CD4-positive, alpha-beta T cell treated with Interleukin-4 for 1 hour (primary cell): ENCODE measurements at places on chromosomes 6 and 20.

DNA sequence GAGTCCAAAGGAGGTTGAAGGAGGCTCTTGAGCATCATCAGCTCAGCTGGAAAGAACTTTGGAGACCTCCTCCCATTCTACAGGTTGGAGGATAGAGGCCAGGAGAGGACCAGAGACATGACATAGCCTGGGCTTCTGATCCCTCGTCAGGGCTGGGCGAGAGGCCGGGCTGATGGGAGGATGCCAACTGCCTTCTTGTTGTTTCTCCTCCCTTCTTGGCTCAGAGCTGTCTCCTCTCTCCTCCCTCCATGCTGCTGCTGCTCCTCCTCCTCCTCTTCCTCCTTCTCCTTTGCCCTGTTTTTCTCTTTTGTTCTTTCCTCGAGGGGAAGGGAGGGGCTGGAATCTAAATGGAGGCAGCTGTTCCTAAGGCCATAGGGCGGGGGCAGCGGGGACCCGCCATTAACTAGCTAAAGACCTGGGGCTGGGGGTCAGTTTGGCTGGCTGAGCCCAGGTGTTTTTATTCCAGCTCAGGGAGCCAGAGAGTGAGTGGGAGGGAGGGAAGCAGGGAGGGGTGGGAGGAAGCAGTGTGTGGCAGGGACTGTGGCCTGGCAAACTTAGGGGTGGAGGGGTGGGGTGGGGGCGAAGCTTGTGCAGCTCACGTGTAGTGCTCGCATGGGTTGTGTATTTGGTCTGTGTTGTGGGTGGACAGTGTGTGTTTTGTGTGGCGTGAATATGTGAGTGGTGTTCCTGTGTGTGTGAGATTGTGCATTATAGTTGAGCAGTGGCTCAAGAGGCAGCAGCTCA lies 84.8 kb downstream of the CD40 start:
- no peak for DNase-seq

DNA sequence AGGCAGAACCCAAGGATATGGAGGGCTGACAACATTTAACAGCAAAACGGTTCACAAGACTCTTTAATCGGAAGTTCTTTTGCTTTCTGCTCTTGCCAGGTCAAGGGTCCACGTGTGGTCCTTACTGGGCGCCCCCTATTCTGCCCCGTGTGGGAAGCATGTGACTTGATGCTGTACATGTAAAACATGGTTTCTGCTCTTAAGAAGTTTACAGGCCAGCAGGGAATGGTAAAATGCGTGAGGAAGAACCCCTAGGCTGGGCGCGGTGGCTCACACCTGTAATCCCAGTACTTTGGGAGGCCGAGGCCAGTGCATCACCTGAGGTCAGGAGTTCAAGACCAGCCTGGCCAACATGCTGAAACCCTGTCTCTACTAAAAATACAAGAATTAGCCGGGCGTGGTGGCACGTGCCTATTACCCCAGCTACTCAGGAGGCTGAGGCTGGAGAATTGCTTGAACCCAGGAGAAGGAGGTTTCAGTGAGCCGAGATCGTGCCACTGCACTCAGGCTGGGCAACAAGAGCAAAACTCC lies 19.3 kb downstream of the ZNF217 start:
- DNase-seq, result no peak

- DNase-seq, result no peak
Measured at GRCh38 chr6:161038229-161039031, 46.9 kb downstream of the MAP3K4 start.

GRCh38 chr6:116309001-116309400 lies 29.3 kb upstream of the TSPYL1 start:
- no peak for DNase-seq
